ENCODE measurements at places on chromosomes 11 and 22.

GRCh38 chr11:117641008-117641915 lies 155.8 kb downstream of the DSCAML1 start:
- no peak for DNase-seq

DNA sequence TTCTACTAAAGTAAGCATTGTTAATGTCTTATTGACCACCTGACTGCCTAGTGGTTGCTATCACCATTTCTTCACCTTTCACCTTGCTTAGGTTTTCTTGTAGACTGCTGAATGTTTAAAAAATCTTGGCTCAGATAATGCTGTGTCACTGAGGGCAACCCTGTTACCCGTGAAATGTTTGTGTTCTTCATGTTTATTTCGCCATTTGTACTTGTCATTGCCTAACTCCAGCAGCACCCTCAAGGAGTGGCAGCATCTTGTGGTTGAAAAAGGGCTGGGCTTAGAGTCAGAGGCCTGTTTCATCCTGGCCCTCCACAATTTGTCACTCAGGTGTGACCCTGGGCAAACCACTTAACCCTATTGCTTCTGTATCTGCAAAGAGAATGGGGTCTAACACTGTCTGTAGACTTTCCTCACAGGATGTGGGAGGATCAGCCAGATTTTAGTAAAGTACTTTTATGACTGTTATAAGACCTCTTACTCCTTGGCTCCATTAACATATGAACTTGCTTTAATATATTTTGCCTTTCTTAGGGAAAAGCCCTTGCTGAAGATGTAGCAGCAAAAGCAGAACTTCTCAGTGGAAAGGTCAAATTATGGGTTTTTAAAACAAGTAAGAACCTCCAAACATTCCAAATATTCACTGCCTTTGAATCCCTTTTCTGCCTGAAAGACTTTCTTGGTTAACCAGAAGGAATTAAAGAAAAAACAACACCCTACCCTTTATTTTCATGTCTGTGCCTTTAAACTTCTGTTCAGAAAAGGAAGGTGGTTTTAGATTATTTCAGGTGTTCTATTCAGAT lies 154.5 kb upstream of the C11orf87 start:
- no peak for DNase-seq

DNA sequence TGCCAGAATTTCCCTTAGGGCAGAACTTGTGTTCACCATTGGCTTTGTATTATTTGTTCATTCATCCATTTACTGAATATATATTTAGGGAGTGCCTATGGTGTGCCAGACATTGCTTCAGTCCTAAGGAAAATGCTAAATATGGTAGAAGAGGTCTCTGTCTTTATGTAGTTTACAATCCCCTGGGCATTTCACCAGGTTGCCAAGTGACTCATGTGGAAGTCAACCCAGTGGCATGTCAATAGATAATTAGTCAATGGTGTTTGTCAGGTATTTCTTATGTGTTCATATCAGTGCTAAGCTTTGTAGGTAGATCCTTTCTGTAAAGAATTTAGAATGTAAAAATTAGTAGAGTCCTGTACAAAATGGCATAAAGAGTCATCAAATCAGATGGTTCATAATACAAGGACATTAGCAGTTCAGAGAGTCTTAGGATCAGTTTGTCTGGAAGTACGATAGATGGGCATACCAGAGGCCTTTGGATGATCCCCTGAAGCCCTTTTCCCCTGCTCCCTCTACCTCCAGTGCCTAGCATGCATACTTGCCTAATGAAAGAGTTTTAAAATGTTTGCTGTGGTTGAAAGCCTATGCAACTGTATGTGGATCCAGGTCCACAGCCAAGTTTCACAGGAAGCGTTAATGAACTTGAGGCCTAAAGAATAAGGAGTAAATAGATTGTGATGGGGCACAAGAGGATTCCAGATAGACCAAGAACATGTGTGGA lies 58.5 kb upstream of the SESN3 start:
- no peak for DNase-seq

DNA sequence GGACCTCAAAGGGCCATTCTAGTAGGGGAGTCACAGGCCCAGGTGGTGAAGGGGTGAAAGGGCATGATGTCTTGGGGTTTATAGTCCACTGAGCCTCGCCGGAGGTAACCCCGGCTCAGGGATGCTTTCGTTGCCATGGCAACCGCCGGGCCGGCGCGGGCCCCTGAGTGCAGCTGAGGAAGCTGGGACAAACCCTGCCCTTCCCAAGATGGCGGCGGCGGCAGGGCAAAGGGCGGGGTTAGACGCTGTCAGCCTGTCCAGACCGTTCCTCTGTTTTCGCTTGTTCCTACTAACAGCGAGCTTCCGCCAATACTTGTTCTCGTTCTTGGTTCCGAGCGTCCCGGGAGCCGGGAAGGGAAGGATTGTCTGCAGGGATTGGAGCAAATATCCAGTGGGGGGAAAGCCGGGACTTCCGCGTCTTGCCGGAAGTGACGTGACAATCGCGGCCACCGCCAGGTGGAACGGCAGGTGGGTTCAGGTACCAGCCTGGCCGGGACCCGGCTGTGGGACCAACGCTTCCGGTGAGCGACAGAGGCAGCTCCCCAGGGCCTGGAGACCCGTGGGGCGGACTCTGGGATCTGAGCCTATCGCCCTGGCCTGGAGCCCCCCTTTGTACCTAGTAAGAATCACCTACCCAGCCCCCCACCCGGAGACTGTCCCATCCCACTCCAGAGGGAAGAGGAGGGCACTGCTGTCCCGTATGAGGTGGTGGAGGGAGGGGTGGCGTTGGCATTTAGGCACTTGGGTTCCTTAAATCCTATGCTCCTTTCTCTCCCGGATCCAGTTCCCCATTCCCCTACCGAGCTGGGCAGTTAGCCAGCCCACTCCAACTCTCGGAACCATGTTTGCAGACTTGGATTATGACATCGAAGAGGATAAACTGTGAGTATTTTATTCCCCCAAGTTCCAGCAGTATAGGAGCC lies at the start of gene PICK1:
Gene PICK1 (plus strand): TSS at position 436 of the 923 bp plus-strand sequence. CDS start 406 bp downstream, at position 842.
- DNase-seq, result peak; percentile 49

DNA sequence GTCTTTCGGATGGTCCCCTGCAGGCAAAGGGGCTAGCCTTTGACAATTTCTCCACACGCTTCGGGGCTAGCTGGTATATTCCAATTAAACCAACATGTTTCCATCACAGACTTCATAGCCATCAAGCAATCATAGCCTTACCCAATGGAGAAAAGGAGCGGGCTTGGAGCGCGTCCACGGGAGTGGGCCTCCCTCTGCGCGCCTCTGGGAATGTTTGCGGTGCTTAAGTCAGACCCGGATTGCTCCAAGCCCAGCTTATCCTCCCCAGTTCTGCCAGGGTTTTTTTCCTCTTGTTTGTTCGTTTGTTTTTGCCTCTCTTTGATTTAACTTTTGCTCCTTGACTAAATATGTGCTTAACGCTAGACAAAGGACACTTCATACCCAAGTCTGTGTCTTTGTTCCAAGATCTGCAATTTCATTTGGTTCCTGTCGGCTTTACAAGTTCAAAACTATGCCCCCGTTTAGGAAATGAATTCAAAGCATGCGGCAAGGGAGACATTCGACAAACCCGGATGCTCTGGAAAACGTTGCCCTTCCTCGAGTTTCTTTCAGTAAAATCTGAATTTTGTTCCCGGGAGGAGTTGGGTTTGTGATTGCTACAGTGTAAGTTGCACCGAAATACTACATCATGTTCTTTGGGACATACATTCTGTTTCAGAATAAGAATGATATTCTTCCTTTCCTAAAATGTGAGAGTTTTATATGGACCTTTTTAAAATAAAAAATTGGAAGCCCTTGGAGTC lies 1.0 kb upstream of the GLB1L2 start:
- DNase-seq, result no peak

DNA sequence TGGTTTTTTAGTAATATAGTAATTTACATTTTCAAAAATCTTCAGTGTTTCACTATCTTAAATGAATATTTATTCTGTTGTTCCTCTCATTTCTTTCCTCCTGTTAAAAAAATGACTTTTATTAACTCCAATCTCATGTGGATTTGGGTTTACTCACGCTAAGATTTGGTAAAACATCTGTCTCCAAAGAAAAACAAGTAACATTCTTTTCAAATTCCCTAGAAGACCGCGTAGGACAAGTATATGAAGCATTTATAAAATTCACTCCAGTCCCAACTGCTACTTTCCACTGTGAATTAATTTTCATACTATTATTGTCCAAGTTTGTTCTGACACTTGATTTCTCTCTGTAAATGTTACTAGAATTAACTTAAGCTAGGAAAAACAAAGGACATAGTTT lies 26.2 kb downstream of the SBF2 start:
- DNase-seq, result no peak

DNA sequence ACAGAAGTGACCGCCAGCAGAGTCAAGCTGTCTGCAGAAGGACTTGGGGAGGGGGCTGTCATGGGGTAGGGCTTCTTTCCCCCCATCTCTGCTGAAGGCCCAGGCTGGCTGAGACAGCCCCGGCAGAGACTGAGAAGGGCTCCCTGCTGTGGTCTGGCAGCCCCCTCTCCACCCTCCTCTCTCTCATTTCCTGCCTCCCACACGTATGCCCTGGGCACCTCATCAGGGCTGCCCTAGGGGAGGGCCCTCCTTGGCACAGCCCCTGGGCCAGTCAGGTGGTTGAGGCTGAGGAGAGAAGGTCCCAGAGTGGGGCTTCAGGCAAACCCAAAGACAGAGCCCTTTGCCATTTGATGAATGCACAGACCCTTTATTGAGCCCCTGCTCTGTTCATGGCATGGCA lies 3.6 kb downstream of the RASD2 start:
- DNase-seq, result no peak

DNA sequence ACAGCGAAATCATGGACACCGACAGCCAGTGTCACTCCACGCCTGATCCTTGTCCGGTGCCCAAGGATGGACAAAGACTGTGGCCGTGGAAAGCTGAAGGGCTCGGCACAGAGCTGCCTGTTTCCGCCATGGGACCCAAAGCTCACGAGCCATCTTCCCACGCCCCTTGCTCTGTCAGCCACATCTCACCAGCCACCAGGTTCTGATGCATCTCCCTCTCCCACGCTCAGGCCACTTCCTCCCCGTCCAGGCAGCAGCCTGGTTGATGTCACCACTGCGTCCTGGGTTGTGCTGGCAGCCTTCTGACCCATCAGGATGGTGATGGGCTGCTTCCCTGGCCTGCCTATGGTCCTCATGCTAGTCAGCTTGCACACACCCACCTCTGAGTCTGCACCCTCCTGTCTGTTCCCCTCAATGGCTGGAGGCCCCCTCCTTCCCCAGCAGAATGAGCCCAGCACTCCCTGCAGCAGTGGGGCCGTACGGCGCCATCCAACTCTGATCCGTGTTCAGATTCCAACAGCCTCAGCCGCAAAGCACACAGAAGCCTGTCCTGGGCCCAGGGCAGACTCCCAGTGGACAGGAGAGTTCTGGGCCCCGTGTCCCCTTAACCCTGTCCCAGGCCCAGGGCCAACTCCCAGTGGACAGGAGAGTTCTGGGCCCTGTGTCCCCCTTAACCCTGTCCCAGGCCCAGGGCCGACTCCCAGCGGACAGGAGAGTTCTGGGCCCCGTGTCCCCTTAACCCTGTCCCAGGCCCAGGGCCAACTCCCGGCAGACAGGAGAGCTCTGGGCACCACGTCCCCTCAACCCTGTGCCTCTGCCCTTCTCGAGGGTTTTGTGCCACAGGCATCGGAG lies 259.5 kb downstream of the BRD1 start:
- no peak for DNase-seq

- DNase-seq, result no peak
Measured at GRCh38 chr11:133122256-133122655, 410.0 kb downstream of the OPCML start.

DNA sequence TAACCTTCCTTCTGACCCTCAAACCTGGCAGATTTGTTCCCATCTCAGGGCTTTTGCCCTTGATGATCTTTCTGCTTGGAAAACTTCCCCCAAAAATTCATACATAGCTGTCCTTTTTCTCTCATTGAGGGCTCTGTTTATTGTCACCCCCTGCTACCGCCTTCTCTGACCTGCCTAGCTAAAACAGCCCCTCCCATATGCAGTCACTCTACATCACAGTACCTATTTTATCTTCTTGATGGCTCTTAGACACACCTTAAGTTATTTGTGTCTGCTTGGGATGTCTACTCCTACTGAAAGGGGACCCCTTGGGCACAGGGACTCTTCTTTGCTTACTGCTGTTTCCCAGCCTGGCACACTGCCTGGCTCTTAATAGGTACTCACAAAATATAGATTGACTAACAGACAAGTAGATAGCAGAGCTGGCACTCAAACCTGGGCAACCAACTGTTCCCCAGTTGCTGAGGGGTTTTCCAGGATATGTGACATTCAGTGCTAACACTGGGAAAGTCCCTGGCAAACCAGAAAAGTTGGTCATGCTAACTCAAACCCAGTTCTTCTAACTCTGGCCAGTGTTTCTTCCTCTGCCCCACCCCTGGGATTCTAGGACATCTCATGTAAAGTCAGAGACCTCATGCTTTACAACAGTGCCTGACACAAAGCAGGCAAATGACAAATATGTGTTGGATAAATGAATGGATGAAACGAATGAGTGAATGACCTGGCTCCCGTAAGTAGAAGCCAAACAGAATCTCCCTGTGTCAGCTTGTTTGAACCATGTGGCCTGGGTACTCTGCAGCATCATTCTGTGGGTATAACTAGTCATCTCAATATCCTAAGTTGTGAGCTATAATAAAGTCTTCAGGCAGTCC lies 19.8 kb upstream of the FJX1 start:
- no peak for DNase-seq

- DNase-seq, result no peak
Measured at GRCh38 chr11:3950996-3951660, 95.7 kb downstream of the STIM1 start.

- DNase-seq, result no peak
Measured at GRCh38 chr11:117443266-117444186, 115.9 kb downstream of the CEP164 start.

GRCh38 chr11:46445920-46446771 lies 54.6 kb upstream of the CHRM4 start:
- DNase-seq, result no peak

- DNase-seq, result no peak
Measured at GRCh38 chr22:36787204-36787988, 11.5 kb upstream of the IFT27 start.

- DNase-seq, result no peak
Measured at GRCh38 chr22:27296091-27296675, 505.4 kb downstream of the MN1 start.

- no peak for DNase-seq
Measured at GRCh38 chr11:24731554-24731953, 234.7 kb downstream of the LUZP2 start.

DNA sequence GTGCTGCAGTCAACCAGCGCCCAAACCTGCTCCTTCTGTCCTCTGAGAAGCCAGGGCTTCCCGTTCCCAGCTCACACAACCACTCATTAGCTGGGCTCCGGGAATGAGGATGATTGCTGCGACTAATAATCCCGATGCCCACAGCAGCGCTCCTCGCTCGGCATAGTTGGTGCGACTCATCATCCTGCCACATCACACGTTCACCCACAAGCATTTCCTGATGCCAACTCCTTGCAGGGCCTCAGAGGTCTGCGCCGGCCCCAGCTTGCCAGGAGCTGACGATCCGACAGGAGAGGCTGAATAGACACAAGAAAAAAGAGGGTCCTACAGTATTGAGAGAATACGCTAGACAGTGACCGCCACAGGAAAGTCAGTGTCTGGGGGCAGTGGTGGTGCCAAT lies 10.6 kb upstream of the CSNK1E start:
- no peak for DNase-seq

Measured in stimulated activated CD4-positive, alpha-beta T cell treated with anti-CD3 and anti-CD28 coated beads, Interleukin-1b, Interleukin-23, amount 100 ng/mL, for 1 hour (primary cell).